ENCODE measurements at places on chromosomes 6 and 20.

DNA sequence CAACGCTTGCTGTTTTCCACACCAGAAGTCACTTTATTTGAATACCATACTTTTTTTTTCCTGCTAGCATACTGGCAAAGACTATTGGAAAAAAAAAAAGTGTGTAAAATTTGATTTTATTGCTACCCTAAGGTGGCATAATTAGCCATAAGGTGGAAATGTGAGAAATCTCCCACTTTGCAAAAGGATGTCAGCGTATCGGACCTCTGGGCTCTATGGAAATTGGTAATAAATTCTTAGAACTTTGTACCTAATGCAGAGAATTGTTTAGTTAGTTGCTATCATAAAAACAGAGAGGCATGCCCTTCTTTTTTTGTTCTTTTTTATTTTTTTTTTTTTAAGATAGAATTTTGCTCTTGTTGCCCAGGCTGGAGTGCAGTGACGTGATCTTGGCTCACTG is 63.7 kb upstream of the GMDS start:
- DNase-seq: no peak

- no peak for DNase-seq
Measured at GRCh38 chr6:37205175-37205996, 35.4 kb downstream of the PIM1 start.

GRCh38 chr6:111464184-111464583 is 18.8 kb downstream of the REV3L start:
- DNase-seq: no peak

- no peak for DNase-seq
Measured at GRCh38 chr6:8844968-8845367, 409.6 kb upstream of the SLC35B3 start.

DNA sequence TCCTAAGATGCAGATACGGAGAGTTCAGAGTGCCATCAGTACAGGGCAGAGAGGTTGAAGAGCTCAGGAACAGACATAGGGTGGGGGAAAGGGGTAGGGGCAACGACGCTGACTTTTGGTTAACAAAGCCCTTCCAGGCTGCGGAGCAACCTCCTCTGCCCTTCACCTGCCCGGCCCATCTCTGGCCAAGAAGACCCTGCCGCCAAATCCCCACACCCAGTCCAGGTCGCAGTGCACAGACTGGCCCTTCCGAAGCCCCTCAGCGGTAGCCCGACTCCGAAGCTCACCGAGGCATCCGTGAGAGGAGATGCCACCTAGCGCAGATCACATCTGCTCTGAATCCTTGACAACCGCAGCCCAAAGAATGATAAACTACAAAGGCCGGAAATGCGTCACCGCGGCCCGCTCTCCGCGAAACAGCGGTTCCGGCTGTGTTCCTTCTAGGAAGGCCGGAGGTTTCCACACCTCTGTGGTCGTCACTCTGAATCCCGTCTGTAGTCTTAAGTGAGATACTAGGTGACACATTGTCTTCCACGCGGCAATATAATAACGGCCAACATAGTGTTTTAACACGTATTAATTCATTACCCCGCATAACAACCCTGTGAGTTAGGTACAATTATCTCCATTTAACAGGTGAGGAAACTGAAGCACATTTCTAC is at the start of gene ZSCAN23:
TSS of gene ZSCAN23 (minus strand) at position 380 of the 662 bp plus-strand sequence. CDS start 7,225 bp downstream, outside the sequence.
- peak; percentile 48 for DNase-seq

- DNase-seq: no peak
Measured at GRCh38 chr6:5422321-5422915, 161.1 kb downstream of the FARS2 start.

DNA sequence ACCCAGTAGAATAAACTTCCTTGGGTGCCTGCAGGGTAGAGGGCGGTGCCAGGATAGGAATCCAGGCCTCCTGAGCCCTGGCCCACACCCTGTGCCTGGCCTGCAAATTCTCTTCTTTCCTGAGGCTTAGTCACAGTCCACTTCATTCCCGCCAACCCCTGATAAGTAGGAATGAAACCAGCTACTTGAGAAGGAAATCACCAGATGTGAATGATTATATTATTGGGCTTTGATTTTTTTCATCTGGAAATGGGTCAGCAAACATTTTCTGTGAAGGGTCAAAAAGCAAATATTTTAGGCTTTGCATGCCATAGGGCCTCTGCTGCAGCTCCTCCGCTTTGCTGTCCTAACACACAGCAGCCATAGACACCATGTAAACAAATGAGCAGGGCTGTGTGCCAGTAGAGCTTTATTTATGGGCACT is 50.2 kb downstream of the STK35 start:
- DNase-seq: no peak

DNA sequence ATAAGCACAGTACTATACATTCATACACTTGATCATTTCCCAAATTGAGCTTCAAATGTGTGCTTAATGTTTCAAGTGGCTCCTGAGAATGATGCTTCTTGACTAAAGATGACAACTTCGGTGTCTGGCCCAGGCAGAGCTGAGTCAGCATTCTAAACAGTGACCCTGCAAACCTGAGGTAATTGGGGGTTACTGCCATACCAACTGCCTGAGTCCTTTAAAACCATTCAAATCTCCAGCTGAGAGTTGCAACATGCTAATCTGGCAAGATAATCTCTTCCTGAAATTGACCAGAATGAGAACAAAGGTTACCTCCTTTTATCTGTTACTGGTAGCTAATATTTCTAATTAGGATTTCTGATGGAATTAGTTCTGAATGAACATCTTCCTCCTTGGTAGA is 8.2 kb downstream of the BACH2 start:
- DNase-seq: no peak

DNA sequence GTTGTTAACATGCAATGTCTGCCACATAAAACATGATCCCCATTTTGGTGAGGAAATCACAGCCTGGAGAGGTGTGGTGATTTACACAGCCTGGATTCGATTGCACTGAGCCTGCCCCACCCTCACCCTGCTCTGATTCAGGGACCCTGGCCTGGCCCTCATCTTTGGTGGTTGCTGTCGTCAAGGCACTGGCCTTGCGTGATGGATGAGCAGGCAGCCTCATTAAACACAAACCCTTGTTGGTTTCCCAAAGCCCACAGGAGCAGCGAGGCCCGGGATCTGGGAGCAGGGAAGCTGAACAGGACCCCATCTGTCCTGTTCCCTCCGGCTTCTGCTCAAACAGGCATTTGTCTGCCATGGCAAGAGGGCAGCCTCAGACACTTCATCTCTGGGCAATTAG is 70.8 kb downstream of the CHMP4B start:
- DNase-seq: no peak

DNA sequence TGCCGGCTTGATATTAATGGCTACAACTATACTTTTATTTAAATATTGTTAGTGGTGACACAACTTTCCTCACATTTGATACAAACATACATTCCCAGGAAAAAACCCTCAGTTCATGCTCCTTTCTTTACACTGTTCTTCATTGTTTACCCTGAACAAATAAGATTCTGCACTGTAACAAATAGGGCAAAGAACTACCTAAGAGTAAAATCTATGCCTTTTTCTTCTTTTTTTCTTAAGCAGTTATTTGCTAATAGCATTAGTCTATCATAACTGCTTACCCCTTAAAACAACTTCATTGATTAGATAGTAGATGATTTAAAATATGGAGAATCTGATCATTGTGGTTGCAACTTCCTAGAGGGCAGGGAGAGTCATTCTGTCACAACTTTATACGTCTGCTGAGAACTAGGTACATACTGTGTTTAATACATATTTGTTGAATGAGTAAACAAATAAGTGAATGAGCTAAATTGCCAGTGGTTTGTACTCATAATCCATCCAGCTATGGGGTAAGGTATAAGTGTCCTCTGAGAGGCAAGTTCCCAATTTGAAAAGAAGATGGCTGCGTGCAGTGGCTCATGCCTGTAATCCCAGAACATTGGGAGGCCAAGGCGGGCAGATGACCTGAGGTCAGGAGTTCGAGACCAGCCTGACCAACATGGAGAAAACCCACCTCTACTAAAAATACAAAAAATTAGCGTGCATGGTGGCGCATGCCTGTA is 161.0 kb downstream of the CDK19 start:
- DNase-seq: no peak

Data from NCI-H1436 treated with DMSO at 0.1 percent for 48 hours (cell line).